ENCODE measurements at places on chromosomes 2 and 18. TPM values are rescaled to one million over a fixed set of nuclear protein-coding genes. Genes with fewer than 3 reads are reported as not detected.

DNA sequence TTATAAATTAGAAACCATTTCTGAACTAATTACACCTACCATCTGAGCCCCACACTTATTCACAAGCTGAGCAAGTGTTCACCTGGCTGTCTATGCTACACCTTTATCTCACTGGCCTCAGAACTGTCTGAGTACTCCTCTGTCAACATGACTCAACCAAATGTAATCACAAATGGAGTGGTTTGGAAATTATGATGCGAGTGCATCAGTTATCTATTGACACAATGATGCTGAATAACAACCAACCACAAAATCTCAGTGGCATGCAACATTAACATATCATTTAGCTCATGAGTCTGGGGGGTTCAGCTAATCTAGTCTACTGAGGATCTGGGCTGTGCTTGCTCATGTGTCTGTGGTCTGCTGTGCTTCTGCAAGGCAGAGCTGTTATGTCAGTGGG lies 184.2 kb upstream of the NXPH2 start:
- H3K4me1 ChIP-seq = no peaks in the 10 kb centered on the region
- H3K36me3 ChIP-seq = no peaks in the 10 kb centered on the region
- peak; percentile 24 for DNase-seq
- no peak overlapping the region for H3K4me3 ChIP-seq

DNA sequence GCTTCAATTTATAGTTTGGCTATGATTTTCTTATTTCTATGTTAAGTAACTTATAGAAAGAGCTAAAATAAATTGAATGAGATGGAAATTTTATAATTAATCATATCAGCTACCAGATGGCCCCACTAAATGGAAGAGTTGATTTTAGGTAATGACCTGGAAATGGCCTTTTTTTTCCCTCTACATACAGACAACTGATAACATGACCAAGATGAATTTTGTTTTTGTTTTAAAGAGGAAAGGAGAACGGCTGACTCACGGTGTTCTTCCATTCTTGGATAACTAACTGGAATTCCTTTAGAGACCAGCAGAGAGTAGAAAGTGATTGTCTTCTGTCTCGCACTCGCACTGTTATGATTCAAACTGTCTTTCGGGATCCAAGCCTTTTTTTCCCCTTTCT lies 91.0 kb downstream of the TMEM185B start:
- no peak overlapping the region for H3K4me3 ChIP-seq
- peaks cover 23% of the 10 kb centered on the region for H3K4me1 ChIP-seq
- H3K27ac ChIP-seq = peak overlapping the region; percentile 55
- DNase-seq = peak; percentile 84
- H3K36me3 ChIP-seq = no peaks in the 10 kb centered on the region
- H3K27me3 ChIP-seq = peaks cover 2% of the 10 kb centered on the region

DNA sequence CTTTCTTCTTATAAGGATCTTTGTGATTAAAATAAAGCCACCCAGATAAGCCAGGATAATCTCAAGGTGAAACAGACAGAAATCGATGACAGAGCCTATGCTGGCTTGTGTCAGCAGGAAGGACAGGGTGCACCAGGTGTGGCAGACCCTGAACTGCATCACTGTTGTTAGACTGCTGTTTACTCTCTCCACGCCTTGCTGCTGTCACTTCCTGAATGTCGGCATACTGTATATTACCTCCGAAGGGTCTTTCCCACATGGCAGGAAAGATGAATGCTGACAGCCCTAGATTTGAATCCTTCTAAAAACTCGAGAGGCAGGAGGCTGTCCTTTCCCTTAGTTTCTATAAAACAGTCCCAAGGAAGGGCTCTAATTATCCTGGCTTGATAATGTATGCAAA lies 18.9 kb upstream of the TMEM163 start:
- no peak for DNase-seq
- no peaks in the 10 kb centered on the region for H3K36me3 ChIP-seq
- peaks cover 20% of the 10 kb centered on the region for H3K4me1 ChIP-seq
- no peak overlapping the region for H3K4me3 ChIP-seq
- no peaks in the 10 kb centered on the region for H3K27me3 ChIP-seq

- peak overlapping the region; percentile 75 for H3K27ac ChIP-seq
- peak; percentile 99 for DNase-seq
- H3K4me3 ChIP-seq = no peak overlapping the region
- no peaks in the 10 kb centered on the region for H3K27me3 ChIP-seq
Observed at GRCh38 chr2:189350540-189351209, 90.6 kb upstream of the WDR75 start.

DNA sequence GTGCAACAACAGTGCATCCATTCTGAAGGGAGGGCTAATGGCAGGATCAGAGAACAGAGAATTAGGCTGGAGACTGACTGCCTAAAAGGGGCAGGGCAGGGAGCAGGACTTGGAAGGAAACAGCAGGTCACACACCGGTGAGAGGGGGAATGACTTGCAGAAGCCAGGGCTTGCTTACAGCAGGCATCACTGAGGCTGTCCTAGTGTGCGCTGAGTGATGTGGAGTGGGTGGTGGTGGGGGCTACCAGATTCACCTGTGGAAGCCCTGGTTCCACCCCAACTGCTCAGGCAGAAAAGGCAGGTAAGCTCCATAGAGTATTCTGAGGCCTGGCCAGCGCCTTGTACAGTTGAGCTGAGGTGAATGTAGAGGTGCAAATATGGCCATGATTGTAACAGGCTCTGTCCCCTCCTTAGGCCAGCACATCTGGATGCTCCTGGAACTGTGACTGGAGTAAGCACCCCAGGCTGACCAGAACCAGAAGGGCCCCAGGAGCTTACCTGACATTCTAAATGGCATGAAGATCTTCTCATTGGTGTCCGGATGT lies 49.4 kb downstream of the SFXN5 start:
- H3K36me3 ChIP-seq = peaks cover 2% of the 10 kb centered on the region
- DNase-seq = no peak
- H3K4me3 ChIP-seq = no peak overlapping the region

ITGA4 gene
- total RNA-seq = 23.5 TPM

C2orf72 gene
- total RNA-seq = 0.84 TPM

DNA sequence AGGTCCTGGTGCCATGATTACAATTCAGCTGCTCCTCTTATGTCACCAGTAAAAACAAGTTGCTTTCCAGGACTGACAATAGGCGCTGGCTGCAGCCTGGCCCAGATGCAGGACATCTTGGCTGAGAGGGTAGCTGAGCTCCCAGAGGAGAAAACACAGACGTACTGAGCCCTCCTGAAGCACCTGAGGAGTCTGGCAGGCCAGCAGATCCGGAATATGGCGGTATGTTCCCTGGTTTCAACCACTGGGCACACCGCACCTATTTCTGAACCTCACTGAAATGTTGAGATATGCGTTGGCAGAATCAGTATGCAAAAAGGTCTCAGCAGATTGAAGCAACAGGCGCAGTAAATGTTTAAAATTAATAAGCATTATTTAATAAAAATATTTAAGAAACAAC lies 73.1 kb upstream of the BZW1 start:
- H3K4me3 ChIP-seq = no peak overlapping the region
- DNase-seq = no peak
- no peaks in the 10 kb centered on the region for H3K36me3 ChIP-seq

XDH gene
- 2.2 TPM for total RNA-seq

DNA sequence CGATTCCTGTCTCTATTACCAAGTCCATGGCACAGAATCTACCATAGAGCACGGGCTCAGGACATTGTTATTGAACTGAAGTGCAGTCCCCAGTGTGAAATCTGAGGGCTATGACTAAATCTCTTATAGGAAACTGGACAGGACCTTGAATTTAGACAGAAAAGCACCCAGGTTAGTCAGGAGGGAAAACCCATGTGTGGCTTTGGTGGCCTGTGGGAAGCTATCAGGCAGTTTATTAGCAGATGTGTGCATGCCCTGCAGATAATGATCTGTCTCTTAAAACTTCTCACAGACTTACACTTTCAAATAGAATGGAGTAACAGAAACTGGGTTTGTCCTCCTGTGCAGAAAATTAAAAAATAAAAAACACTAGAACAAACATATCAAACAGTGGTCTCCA lies 610.0 kb upstream of the RAB6C start:
- no peak for DNase-seq
- H3K36me3 ChIP-seq = no peaks in the 10 kb centered on the region
- H3K4me1 ChIP-seq = no peaks in the 10 kb centered on the region
- H3K4me3 ChIP-seq = no peak overlapping the region

DNA sequence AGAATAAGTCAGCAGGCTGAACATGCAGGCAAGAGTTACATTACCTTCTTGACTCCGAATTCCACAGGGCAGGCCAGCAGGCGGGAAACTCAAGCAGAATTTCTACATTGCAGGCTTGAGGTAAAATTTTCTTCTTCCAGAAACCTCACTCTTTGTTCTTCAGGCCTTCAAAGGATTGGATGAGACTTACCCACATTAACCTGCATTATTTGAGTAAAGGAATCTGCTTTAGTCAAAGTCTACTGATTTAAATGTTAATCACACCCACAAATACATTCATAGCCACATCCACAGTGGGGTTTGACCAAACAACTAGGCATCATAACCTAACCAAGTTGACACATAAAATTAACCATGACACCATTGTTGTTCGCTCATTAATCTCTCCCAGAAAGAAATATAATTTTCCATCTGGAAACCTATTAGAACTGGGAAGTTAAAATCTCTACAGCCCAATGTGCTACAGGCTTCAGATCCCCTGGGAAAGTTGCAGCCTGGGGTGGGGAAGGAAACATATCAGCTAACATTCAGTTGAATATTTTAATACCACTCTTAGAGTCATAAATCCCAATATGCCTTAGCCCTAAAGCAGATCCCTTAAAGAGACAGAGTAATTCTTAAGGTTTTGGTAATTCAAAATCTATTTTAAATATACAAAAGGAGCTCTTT lies 468.2 kb upstream of the TNP1 start:
- H3K4me3 ChIP-seq = no peak overlapping the region
- DNase-seq = peak; percentile 52
- H3K36me3 ChIP-seq = no peaks in the 10 kb centered on the region

DNA sequence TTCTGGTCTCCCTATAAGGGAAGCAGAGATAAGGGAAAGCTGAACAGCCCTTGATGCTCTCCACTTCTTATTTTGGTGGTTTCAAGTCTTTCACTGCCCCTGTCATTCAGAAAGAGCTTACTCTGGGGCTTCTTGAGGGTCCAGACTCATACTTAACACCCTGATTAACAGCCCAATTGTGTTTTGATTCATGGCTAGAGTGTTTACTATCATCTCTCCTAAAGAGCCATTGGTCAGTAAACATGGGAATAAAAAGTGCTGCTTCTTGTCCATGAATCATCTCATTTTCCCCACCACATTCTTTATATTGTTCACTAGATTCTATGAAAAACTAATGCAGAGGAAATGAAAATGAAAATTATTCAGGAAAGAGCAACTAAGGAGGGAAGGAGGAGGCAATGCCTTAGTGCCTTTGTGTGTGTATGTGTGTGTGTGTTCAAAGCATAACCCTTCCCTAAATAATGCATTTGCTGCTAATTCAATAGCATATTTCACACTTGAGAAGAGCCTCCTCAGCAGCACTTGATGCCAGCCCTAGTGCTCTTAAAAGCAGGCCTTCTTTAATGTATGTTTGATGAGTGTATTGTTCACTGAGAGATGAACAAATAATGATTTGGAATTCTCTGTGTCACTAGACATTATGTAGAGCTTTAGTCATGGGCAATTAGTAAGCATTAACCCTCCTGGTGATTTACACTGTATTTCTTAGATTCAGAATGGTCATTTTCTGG lies 63.5 kb downstream of the DCC start:
- no peak overlapping the region for H3K4me3 ChIP-seq
- no peaks in the 10 kb centered on the region for H3K4me1 ChIP-seq
- no peaks in the 10 kb centered on the region for H3K27me3 ChIP-seq
- no peak for DNase-seq

CCDC178 gene
- not detected for total RNA-seq

DSG4 gene
- total RNA-seq = not detected

ALPP gene
- total RNA-seq = 0.32 TPM

MTLN gene
- 20.3 TPM for total RNA-seq

DNA sequence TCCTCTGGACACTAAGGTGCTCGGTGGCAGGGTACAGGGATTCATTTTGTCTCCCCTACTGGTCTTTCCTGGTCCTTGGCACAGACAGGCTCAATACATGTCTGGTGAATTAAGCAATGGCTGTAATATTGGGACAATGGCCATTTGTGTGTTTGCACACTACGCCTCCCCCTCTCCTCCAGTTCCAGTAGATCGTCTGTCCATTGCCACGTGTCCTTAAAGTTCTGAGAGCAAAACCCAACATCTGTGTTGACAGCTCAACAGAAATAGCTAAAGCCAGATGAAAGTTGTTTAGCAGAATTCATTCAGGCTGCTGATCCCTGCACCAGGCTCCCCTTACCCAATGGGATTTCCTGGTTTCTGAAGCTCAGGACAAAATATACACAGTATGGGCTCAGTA lies 9.0 kb upstream of the FABP1 start:
- DNase-seq = no peak
- H3K36me3 ChIP-seq = no peaks in the 10 kb centered on the region
- H3K27me3 ChIP-seq = no peaks in the 10 kb centered on the region
- no peak overlapping the region for H3K4me3 ChIP-seq
- H3K4me1 ChIP-seq = no peaks in the 10 kb centered on the region
- H3K27ac ChIP-seq = no peak overlapping the region

DNA sequence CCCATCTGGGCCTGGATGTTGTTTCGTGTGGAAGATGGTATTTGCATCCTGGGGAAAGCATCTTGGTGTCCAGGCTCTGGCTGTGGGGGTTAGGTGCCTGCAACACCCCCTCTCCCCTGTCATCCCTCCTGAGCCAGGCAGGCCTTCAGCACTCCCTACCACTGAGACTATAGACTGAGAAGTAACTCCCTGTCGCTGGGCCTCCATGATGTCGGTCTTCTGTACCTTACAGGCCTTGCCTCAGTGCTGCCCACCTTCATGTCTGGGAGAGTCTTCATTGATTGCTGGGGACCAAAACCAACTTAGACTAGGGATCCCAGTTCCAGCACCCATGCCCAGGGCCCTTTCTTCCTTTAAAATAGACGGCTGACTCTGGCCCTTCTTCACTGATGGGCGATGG lies 33.1 kb upstream of the DNMT3A start:
- no peak for DNase-seq
- no peaks in the 10 kb centered on the region for H3K36me3 ChIP-seq
- H3K4me3 ChIP-seq = no peak overlapping the region
- H3K27me3 ChIP-seq = no peaks in the 10 kb centered on the region
- H3K27ac ChIP-seq = no peak overlapping the region

- H3K4me3 ChIP-seq = no peak overlapping the region
- peaks cover 27% of the 10 kb centered on the region for H3K27me3 ChIP-seq
- H3K36me3 ChIP-seq = no peaks in the 10 kb centered on the region
Observed at GRCh38 chr2:120511536-120511935, 165.6 kb downstream of the INHBB start.

- peaks cover 33% of the 10 kb centered on the region for H3K4me1 ChIP-seq
- peak overlapping the region; percentile 79 for H3K4me3 ChIP-seq
- no peaks in the 10 kb centered on the region for H3K27me3 ChIP-seq
- H3K36me3 ChIP-seq = no peaks in the 10 kb centered on the region
- peak overlapping the region; percentile 57 for H3K27ac ChIP-seq
Observed at GRCh38 chr18:75209951-75210258, 692 bp upstream of the TSHZ1 start.

DNA sequence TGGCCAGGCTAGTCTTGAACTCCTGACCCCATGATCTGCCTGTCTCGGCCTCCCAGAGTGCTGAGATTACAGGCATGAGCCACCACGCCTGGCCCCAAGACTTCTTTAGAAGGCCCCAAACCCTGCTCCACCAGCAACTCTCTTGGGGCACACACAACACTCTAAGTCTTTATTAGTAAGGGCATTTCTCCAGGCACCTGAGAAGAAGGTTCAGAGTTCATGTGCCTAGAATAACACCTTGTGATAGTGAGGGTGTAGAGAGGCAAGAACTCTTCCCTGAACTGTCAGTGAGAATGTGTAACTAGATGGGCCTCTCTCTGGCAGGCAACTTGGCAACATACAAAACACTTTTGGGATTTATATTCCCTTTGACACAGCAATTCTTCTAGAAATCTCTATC lies 43.8 kb downstream of the SH2D6 start:
- no peak overlapping the region for H3K4me3 ChIP-seq
- no peaks in the 10 kb centered on the region for H3K27me3 ChIP-seq
- no peak for DNase-seq
- H3K36me3 ChIP-seq = no peaks in the 10 kb centered on the region

Data from astrocyte (in vitro differentiated cells and primary cell).